A549 (cell line): ENCODE measurements at places on chromosomes 2 and 18.

- no peak for DNase-seq
Observed at GRCh38 chr18:11521853-11522252, 87.5 kb upstream of the SLC35G4 start.

- DNase-seq: no peak
Observed at GRCh38 chr18:40532046-40532445, 1423.0 kb upstream of the PIK3C3 start.

DNA sequence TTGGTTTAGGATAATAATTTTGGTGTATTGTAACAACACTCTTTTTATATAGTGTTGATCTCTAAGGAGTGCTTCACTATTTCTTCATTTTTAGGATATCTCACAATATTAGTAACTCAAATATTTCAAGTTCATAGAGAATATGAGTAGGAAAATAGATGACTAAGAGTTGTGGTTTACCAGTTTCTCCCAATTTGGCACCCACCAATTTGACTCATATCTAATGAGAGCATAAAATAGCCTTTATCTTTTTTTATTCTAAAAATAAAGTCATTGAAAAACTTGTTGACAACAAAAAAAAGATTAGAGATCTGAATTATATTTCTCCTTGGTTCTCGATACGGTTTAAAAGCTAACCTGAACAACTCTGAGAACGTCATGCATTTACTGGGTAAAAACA lies 204.0 kb downstream of the PARD3B start:
- DNase-seq: no peak

- no peak for DNase-seq
Observed at GRCh38 chr2:39469807-39470206, 32.7 kb upstream of the MAP4K3 start.

DNA sequence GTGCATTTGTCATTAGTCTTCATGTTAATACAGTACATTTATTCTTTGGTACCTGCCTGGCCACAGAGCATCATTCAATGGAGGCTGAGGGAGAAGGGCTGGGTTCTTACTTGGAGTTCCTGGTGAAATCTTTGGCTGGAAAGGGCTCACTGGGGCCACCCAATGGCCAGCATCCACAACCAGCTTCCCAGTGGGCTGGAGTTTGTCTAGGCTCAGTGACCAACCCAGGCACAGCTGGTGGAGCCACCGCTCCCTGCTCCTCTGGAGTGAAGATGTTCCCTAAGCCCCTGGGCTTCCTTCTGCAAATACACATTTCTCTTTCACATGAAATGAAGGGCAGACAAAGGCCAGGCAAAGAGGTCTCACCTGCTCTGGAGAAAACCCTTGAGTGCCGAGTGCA lies 34.4 kb downstream of the EHD3 start:
- no peak for DNase-seq

- no peak for DNase-seq
Observed at GRCh38 chr2:42495611-42496010, 1.8 kb upstream of the KCNG3 start.

DNA sequence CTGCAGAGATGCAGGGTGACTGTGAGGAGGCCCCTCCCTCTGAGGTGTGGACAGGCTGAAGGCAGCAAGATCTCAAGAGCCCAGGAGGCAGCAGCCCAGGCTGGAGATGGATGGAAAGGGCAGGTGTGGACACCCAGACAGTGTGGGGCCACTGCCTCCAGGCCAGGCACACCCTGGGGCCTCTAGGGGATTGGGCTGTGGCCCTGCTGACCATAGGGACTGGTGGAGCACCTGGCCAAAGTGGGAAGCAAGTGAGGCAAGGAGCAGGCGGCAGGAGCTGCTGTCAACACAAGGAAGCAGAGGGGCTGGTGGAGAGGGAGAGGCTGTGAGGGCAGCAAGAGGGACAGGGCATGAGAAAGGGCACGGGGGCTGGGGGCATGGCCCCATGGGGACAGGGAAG lies 10.8 kb downstream of the SNED1 start:
- no peak for DNase-seq

DNA sequence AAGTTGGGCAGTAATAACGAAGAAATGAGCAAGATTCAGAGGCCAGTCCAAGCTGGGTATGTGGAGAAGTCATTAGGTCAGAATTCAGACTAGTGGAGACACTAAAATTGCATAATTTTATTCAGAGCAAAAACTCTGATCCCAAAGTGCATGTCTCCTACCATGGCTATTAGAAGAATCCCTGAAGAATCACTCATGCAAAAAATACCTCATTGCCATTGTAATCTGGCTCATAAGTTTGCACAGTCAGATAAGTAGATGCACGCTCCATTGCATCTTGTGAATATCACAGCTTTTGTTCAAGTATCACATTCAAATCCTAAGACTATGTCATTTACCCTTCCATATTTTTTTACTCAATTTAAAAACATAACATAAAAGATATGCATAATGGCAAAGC lies 692.2 kb upstream of the KLHL29 start:
- DNase-seq: no peak

DNA sequence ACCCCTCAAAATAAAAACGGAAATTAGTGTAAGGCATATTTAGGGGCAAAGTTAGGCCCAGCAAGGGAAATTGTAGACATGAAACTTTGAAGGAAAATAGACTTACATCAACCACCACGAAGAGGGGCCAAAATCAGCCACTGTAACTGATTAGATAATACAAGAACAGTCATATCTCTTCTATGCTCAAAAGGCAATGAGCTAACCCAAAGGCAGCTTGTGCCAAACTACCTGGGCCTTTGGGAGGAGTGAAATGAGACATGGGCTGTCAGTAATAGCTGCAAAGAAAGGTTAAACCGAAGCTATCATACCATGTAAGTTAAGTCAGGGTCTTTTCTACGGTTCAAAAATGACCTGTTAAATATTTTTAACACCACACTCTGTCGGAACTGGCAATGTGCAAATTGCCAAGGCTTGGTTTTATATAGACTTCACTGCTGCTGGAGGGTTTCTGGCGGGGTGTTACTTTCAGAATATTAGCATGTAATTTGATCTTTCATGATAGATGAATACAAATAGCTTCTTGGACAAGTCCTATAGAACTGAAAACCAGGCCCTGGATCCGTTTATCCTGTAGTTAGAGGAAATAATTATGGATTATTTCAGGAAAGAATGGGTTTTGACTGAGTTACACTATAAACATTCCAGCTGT lies 69.6 kb downstream of the ACVR1 start:
- no peak for DNase-seq

- no peak for DNase-seq
Observed at GRCh38 chr2:24618680-24619079, 127.6 kb downstream of the NCOA1 start.

- no peak for DNase-seq
Observed at GRCh38 chr2:84902526-84902925, 2.9 kb upstream of the TMSB10 start.

DNA sequence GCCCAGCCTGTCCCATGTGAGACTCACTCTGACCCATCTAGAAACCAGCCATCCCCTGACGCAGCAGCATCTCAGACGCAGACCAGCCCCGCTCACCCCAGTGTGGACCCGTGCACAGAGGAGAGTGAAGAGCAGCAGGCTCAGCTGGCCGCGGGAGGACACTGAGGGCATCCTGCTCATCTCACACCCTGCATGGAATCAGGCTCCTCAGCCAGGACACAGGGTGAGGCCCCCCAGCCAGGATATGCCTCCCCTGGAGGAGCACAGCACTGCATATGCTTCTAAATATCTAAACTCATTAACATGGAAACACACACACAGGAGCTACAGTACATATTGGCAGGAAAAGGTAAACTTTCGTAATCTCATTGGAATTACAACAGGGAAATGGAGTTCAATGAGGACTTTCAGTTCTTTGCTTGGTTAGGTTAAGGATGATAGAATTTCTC lies 34.4 kb downstream of the NEMP2 start:
- DNase-seq: no peak

GRCh38 chr2:29447513-29447912 lies 332.3 kb downstream of the CLIP4 start:
- DNase-seq: no peak

GRCh38 chr2:171798156-171798820 lies 95.8 kb downstream of the SLC25A12 start:
- DNase-seq: no peak
